ENCODE measurements at places on chromosomes 11 and 22.

DNA sequence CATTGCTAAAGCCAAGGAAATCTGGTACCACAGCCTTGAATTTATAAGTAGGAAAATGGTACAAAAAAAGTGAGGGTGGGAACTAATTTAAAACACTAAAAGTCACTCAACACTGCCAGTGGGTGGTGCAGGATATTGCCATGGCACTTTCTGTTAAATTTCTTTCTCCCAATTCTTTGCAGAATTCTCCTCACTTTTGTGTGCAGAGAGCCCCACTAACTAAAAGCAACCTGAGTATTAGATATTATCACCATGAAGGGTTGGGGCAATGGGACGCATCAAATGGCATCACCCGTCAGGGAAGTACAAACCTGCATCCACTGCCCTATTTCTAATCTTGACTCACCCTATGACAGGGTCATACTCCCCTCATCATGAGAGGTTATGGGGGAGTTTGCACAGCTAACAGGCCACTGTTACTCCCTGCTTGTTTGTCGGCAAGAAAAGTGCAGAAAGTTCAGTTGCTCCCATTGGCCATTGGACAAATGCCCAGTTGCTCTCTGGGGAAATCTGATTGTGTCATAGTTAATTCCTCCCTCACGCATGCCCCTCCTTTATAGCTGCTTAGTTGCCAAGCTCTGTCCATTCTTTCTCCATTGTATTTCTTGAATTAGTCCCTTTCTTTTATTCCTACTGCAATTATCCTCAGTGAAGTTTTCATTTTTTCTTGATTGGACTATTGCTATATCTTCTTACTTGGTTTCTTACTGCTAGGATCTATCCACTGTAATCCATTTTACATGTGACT lies 93.8 kb upstream of the BLID start:
- DNase-seq = peak; percentile 85

- no peak for DNase-seq
These were observed 9.5 kb downstream of the TTLL12 start for GRCh38 chr22:43177479-43177878.

DNA sequence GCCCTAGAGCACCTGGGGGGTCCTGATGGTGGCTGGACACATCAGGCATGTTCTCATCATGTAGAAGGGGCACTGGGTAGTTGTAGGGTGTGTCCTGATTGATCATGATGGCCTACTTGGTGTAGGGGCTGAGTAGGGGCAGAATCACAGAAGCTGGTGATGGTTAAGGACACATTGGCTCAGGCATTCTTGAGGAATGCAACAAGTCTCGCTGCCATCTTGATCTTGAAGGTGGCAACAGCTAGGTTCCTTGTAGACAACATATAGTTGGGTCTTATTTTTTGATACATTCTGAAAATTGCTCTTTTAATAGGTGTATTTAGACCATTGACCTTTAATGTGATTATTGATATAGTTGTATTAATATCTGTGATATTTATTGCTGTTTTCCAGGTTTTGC lies 28.1 kb downstream of the PPP6R3 start:
- DNase-seq = no peak

GRCh38 chr11:114115451-114115928 lies 56.0 kb downstream of the ZBTB16 start:
- no peak for DNase-seq

- no peak for DNase-seq
These were observed 41.7 kb upstream of the SEZ6L start for GRCh38 chr22:26127556-26127955.

GRCh38 chr22:23251445-23252093 lies 71.3 kb downstream of the BCR start:
- DNase-seq = no peak

- no peak for DNase-seq
These were observed 1.6 kb downstream of the TMEM135 start for GRCh38 chr11:87039371-87039770.

- no peak for DNase-seq
These were observed 91.1 kb upstream of the KCNA4 start for GRCh38 chr11:30107899-30108298.

GRCh38 chr11:77316733-77317342 lies 15.4 kb upstream of the GDPD4 start:
- DNase-seq = no peak

- no peak for DNase-seq
These were observed 44.6 kb downstream of the LMO2 start for GRCh38 chr11:33847251-33847650.

- DNase-seq = no peak
These were observed 8.6 kb downstream of the OAF start for GRCh38 chr11:120219232-120219937.

Data from brain pericyte (primary cell).